NCI-H1105 (cell line): ENCODE measurements at places on chromosomes 11 and 22.
A peak's percentile ranks its signal among the peaks of the same experiment; 100 is the strongest.

GRCh38 chr11:130633466-130633865 lies 185.0 kb downstream of the ADAMTS15 start:
- no peak for DNase-seq

- DNase-seq = peak; percentile 28
Measured at GRCh38 chr22:32880893-32881596, 79.5 kb downstream of the TIMP3 start.

DNA sequence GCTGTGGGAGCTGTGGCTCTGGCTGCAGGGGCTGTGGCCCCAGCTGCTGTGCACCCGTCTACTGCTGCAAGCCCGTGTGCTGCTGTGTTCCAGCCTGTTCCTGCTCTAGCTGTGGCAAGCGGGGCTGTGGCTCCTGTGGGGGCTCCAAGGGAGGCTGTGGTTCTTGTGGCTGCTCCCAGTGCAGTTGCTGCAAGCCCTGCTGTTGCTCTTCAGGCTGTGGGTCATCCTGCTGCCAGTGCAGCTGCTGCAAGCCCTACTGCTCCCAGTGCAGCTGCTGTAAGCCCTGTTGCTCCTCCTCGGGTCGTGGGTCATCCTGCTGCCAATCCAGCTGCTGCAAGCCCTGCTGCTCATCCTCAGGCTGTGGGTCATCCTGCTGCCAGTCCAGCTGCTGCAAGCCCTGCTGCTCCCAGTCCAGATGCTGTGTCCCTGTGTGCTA lies 514 bp downstream of the KRTAP5-9 start:
- DNase-seq = no peak

- DNase-seq = no peak
Measured at GRCh38 chr11:128804481-128804880, 62.6 kb downstream of the KCNJ1 start.

- no peak for DNase-seq
Measured at GRCh38 chr11:56905936-56906335, 82.8 kb upstream of the OR5AK2 start.

DNA sequence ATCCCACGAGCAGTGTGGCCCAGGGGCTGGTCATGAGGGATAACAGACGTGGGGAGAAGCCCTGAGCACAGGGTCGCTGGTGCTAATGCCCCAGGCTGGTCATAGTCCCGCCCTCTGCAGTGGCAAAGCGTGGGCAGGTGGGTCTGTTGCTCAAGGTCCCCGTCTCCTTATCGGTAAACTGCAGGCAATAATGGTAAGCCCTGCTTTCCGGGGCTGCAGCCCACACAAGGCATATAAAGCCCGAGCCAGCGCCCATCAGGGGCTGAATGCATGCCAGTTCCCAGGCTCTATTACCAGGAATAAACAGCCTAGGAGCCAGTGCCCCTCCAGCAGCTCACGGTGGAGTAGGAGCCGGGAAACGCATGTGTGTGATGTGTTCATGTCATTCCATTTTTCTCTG lies 261.0 kb downstream of the BRD1 start:
- no peak for DNase-seq

GRCh38 chr22:49156662-49157285 lies 670.9 kb downstream of the BRD1 start:
- DNase-seq = peak; percentile 97

DNA sequence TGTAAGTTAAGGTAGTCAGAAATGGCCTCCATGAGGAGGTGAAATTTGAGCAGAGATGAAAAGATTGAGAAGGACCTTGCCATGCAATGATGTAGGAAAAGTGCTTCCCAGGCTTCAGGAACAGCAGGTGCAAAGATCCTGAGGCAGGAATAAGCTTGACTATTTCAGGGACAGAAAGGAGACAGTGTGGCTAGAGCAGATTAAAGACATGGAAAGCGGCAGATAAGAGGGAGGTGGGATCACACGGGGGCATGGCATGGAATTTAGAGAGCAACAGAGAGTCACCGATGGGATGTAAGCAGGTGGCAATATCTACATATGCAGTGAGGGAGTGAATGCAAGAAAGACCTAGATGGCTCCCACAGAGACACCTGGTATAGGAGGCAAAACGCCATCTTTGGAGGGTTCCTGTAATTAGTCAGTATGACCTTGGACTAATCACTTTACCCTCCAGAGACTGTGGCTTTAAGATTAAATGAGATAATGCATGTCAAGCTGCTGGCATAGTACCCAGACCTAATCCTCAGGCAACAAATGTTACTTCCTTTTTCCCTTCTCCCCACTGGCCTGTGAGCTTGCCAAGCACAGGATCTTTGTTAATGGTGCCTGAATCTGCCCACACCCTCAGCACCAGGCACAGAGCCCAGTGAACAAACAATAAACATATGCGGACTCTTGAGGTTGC lies 24.6 kb upstream of the ACER3 start:
- DNase-seq = peak; percentile 16

DNA sequence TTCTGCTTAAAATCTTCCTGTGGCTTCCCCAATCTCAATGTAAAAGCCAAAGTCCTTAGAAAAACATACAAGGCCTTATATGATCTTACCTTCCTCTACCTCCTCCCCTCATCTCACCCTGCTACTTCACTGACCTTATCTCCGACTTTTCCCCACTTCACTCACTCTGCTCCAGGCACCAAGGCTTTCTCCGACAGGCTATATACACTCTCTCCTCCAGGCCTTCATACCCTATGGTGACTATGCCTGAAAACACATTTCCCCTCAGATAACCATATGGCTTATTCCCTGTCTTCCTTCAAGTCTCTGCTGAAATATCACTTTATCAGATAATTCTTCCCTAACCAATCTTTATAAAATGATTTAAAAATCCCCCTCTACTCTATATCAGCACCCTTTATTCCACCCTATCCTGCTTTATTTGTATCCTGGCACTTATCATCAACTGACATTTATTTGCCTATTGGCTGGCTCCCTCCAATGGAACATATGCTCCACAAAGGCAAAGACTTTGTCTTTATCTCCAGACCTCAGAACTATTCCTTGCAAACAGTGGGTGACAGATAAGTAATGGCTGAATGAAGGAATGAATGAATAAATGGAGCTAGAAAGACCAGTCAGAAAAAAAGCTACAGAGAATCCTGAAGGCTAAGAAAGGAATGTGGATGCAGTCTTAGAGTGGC lies 52.7 kb downstream of the PAK1 start:
- no peak for DNase-seq

DNA sequence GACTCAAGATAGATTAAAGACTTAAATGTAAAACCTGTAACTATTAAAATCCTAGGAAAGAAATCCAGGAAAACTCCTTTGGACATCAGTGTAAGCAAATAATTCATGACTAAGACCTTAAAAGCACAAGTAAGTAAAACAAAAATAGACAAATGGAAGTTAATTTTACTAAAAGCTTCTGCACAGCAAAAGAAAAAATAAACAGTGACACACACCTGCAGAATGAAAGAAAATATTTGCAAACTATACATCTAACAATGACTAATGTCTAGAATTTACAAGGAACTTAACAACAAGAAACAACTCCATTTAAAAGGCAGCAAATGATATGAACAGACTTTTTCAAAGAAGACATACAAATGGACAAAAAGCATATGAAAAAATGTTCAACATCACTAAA lies 359.1 kb downstream of the LUZP2 start:
- no peak for DNase-seq

- no peak for DNase-seq
Measured at GRCh38 chr11:111447931-111448330, 64.3 kb downstream of the BTG4 start.

DNA sequence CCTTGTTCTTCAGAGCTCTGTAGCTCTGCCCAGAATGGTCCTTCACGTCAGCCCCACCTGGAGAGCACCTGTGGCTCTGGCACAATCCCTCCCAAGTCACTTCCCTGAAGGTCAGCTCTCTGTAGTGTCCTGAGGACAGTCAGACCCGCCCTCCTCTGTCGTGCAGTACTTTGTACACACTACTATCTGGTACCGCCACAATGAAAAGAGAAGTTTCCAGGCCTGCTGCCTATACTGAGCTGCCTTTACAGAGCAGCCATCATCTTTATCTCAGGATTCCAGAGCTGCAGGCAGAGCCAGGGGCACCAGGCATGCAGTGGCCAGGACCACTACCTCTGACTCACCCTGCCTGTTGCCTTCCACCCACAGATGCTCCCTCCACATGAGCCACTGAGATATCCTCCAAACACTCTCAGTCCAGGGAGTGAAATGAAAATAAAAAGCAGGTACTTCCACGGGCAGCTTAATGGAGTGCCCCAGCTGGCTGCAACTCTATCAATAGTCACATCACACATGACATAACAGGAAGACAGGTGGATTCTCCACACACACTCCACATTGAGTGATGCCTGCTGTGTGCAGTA lies 7.3 kb downstream of the PACSIN2 start:
- no peak for DNase-seq

DNA sequence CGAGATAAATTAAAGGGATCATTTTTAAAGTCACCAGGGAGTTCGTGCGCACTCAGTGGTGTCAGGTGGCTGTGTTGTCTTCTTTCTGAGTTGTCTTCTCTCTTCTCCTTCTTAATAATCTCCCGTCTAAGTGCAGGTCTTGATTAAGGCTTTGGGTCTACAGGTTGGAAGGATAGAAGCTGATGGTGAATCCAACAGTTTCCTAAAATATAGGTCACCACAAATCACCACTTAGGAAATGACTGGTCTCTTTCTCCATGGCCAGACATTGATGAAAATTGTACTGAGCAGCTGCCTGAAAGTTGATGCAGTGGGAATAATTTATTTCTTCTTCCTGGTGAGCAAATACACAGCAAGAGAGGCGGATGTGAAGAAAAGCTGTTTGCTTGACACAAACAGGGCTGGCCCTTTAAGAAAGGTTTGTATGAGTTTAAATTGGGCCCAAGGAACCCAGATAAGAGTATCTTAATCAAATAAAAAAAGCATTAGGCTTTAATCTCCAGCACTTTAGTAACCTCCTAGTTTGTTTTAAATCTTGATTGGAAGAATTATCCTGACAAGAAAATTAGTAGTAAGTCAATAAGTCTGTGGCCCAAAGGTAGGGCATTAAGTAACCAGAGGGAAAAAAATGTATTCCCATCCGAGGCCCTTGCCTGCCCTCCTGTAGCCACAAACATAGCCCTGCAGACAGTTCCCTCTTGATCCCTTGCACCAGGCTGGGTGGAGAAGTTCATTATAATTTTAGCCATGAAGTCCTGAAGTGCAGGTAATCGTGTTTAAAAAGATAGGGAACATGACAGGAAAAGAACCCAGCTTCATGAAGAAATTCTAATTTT lies 245.8 kb downstream of the KIRREL3 start:
- no peak for DNase-seq

DNA sequence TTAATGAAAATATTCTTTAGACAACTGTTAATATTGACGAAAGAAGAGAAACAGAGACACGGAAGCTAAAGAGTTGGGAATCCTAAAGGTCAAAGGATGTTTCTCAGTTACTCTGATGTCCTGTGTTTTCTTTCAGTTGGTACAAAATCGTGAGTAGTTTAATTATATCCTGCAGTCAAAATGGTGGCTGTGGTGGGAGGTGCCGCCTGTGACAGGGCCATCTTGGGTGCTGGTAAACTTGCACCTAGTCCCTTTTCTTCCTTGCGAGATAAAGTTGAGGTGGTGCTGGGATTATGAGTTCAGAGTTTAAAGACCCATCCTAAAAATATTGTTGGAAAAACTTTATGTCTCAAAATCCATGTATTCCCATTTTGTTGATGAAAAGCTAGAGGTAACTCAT lies 2.2 kb downstream of the CECR2 start:
- DNase-seq = no peak

GRCh38 chr22:50305923-50306566 lies 1.4 kb downstream of the PLXNB2 start:
- peak; percentile 91 for DNase-seq

DNA sequence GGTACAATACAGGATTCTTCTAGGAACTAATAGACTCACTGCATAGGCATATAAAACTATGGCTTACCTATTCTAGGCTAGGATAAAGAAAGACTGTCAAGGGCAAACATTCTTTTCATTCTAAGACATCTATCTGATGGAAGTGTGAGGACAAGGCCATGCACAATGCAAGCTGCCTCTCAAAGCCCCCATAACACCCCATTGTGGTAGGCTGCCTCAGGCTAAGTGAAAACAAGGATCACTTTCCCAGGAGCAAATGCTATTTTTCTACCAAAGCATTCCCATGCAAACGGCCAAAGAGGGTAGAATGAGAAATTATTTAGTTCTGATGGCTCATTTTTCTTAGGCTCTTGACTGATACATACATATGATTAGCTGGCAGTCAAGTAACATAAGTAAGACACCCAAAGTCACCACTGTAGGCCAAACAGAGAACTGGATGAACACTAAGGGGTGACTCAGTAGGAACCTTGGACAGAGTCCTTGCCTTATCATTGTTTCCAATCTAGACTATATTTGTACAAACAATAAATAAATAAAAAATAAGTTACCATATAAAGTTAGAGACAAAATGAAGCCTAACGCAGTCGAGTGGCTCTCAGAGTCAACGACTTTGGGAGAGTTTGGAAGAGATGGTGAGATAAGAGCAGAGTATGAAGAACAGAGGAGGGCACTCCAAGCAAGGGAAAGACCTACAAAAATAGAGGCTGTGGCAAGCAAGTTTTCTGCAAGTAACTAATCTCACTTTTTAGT lies 303.6 kb downstream of the SBF2 start:
- no peak for DNase-seq

DNA sequence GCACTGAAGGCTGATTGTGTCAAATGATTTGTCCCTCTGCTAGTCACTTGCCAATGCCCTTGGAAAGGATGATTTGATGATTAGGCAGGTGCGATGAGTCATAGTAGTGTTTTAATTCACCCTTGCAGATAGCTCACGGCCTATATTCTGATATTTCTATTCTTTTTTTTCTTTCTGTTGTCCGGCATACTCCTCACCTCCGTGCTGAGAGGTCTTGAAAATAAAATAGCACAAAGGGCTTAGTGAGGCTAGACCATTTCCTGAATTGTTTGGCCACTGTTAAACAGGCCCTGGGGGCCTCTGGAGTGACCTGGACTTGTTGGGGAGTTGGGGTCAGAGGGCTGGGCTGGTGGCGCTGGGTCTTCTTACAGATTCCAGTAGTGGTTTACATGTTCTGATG lies 99.8 kb downstream of the ZBTB16 start:
- DNase-seq = no peak

- DNase-seq = no peak
Measured at GRCh38 chr11:692824-693414, 2.1 kb downstream of the DEAF1 start.

DNA sequence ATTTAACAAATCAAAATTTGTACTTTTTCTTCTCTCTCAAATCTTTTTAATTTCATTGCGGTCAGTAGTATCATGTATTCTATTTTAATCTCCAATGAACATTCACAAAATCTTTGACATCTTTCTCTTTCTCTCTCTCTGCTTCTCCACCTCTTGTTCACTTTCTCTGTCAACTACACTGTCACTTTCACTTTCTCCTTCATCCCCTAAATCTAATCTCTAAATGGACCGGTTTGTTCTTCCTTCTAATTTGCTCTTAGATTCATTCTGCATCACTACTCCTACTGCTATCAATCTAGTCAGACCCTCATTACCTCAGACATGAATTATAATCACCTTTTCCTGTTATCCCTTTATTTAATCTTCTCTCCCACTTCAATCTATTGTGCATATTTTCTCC lies 18.6 kb downstream of the CCDC73 start:
- DNase-seq = no peak
